Karpas-422 (cell line): ENCODE measurements at places on chromosomes 2 and 18. TPM values are rescaled to one million over a fixed set of nuclear protein-coding genes. Genes with fewer than 3 reads are reported as not detected.

The STK39 gene
- 30.2 and 56.9 TPM in 2 replicates for total RNA-seq

The NAT8 gene
- total RNA-seq = not detected in 2 replicates

The C2orf92 gene
- total RNA-seq = 5.2 and 5.9 TPM in 2 replicates

The TRABD2A gene
- 0.04 and 2.4 TPM in 2 replicates for total RNA-seq

The TRIB2 gene
- total RNA-seq = 188 and 234 TPM in 2 replicates

The SIX2 gene
- not detected in 2 replicates for total RNA-seq

The RALBP1 gene
- 40.4 and 45.7 TPM in 2 replicates for total RNA-seq

- DNase-seq = no peak
- no peak overlapping the region for H3K27ac ChIP-seq
- H3K27me3 ChIP-seq = no peaks in the 10 kb centered on the region
Measured at GRCh38 chr2:233967164-233967563, 50.0 kb downstream of the TRPM8 start.

- H3K4me3 ChIP-seq = no peak overlapping the region
- peaks cover 10% of the 10 kb centered on the region for H3K4me1 ChIP-seq
- DNase-seq = no peak
- H3K36me3 ChIP-seq = no peaks in the 10 kb centered on the region
Measured at GRCh38 chr2:12457831-12458230, 258.9 kb upstream of the TRIB2 start.

- DNase-seq = peak; percentile 73
- H3K4me1 ChIP-seq = peaks cover 26% of the 10 kb centered on the region
- peak overlapping the region; percentile 53 for H3K27ac ChIP-seq
- peak overlapping the region; percentile 58 for H3K4me3 ChIP-seq
- H3K36me3 ChIP-seq = no peaks in the 10 kb centered on the region
- H3K27me3 ChIP-seq = no peaks in the 10 kb centered on the region
Measured at GRCh38 chr2:153509133-153509532, 30.6 kb upstream of the RPRM start.

DNA sequence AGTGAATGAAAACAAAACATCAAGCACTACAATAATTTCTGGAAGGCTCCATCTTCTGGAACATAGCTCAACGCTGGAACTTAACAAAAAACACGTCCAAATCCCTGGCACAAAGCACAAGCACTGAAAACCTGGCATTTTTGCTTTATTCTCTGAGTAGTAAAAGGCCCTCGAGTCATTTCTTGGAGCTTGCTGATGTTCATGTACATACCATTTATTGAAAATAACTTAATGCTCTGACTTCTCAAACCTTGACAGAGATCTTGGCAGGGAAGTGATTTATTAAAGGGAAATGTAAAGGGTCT is 76.5 kb upstream of the STK17B start:
- DNase-seq = no peak
- no peak overlapping the region for H3K4me3 ChIP-seq
- H3K27me3 ChIP-seq = no peaks in the 10 kb centered on the region
- H3K36me3 ChIP-seq = no peaks in the 10 kb centered on the region

DNA sequence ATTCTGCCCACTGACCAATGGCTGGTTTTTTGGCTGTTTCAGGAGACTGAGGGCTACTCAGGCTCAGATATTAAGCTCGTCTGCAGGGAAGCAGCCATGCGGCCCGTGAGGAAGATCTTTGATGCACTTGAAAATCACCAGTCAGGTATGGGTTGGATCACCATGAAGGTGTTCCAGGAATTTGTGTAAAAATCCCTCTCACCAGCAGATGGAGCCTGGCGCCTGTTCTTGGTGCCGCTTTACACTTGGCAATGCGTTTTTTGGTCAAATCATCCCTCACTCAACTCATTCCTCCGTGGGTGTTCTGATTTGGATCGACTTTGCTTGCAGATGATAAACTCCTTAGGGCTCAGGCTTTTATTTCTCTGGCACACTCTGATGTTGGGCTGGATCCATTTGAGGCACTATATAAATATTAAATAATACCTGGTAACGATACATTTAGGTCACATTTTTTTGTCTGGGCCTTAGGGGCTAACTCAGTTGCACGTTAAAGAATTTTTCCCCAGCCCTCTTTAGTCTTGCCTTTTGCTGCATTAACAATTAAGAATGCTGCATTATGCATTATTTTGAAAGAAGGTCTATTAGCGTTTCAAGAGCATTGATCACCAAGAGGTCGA is 50.0 kb downstream of the HDHD2 start:
- H3K27ac ChIP-seq = no peak overlapping the region
- H3K4me3 ChIP-seq = no peak overlapping the region
- peak; percentile 80 for DNase-seq
- H3K27me3 ChIP-seq = no peaks in the 10 kb centered on the region
- peaks cover 7% of the 10 kb centered on the region for H3K4me1 ChIP-seq

GRCh38 chr2:117087535-117088291 is 726.8 kb upstream of the DDX18 start:
- no peaks in the 10 kb centered on the region for H3K36me3 ChIP-seq
- no peak overlapping the region for H3K4me3 ChIP-seq
- no peak for DNase-seq
- H3K27ac ChIP-seq = no peak overlapping the region
- no peaks in the 10 kb centered on the region for H3K27me3 ChIP-seq

GRCh38 chr2:41737888-41738287 is 309.9 kb upstream of the PKDCC start:
- DNase-seq = no peak
- H3K4me1 ChIP-seq = no peaks in the 10 kb centered on the region
- no peak overlapping the region for H3K27ac ChIP-seq
- no peak overlapping the region for H3K4me3 ChIP-seq
- H3K36me3 ChIP-seq = no peaks in the 10 kb centered on the region

GRCh38 chr2:217193431-217194340 is 333.8 kb upstream of the TNP1 start:
- H3K27ac ChIP-seq = no peak overlapping the region
- H3K27me3 ChIP-seq = no peaks in the 10 kb centered on the region
- no peaks in the 10 kb centered on the region for H3K4me1 ChIP-seq
- H3K4me3 ChIP-seq = no peak overlapping the region

DNA sequence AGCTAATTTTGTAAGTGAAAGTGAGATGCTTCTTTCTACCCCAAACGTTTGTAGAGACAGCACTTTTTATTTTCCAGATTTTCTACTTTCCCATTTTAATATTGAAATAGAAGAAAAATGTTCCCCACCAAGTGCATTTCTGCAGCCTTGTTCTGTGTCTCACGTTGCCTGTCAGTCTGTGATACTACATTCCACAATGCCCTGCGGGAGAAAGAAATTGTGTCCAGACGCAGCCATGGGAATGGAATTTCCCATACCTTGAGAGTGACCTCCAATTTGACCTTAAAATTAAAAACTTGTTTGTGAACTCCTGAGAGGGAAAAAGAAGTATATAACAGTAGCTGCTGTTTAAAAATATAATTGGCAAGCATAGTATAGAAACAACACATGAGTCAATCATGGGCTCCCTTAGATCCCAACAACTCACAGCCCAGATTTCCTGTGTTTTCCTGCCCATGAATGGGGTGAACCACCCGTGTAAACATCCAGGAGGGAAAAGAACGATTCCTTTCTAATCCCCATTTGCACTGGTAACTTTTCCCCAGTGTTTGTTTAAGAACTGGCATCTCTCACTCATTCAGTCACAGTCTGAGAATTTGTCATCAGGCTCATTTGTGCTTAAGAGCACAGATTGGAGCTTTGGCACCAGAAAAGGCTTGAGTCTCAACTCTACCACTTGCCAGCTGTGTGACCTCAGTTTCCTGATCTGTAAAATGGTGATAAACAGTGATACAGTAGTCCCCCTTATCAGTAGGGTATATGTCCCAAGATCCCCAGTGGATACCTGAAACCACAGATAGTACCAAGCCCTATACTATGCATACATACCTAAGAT is 166.1 kb upstream of the ZNF521 start:
- H3K27me3 ChIP-seq = no peaks in the 10 kb centered on the region
- no peak for DNase-seq
- no peak overlapping the region for H3K27ac ChIP-seq
- H3K4me1 ChIP-seq = peaks cover 8% of the 10 kb centered on the region
- H3K36me3 ChIP-seq = no peaks in the 10 kb centered on the region

DNA sequence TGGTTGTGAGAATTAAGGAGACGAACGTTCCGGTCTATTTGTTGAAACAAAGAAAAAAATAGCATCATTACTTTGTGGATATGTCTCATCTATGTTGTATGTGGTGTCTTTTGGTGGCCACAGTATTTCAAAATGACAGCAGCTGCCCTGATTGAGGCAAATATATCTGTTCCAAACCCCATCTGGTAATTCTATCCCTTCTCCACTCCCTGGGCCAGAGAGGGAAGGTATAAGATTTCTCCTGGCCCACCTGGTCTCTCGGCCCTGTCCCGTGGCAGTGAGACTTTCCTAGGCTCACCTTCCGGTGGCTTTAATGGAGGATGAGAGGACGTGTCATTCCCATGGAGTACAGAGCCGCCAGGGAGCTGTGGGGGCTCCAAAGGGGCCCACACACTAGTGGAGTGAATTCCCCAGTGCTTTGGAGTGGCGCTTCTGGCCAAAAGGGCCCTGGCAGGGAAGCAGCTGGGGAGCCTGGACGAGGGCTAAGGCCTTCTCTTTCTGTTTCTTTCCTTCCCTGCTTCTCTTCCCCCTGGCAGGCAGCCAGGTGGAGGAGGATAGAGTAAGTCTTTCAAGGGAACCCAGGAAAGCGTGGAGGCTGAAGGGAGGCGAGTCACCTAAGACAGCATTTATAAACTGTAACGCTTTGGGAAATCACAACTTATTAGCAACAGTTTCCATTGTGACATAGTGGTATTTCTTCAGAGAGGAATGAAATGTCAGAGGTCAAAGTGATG is 5.6 kb downstream of the FOSL2 start:
- no peak for DNase-seq
- no peaks in the 10 kb centered on the region for H3K36me3 ChIP-seq
- H3K4me3 ChIP-seq = no peak overlapping the region
- peaks cover 5% of the 10 kb centered on the region for H3K4me1 ChIP-seq
- no peak overlapping the region for H3K27ac ChIP-seq

DNA sequence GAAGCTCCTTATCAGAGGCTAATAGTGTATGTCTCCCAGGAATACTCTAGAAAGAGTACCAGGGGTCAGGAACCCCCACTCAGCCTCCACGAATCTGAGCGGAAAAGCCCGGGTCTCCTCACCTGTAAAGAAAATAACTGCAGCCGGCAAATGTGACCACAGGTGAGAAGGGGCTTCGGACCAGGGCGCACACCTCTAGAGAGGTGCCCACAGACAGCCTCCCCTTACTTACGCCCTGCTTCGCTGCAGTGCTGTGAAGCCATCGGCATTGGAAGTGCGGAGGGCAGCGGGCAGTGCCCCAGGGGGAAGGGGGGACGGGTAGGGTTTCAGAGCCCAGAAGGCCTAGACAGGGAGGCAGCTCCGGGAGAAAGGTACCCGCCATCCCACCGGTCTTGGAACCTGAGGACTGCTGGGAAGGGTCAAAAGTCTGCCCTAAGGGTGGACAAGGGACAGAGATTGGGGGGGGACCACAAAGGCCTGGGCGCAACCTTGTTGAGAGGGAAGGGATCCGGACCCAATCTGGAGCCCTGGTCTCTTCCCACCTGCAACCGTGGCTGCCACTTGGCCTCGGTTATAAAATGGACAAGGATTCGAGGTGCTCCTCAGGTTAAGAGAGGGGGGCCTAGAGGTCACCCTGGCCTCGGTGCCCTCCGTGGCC is 642 bp upstream of the STEAP3 start:
- no peak overlapping the region for H3K4me3 ChIP-seq
- no peaks in the 10 kb centered on the region for H3K27me3 ChIP-seq
- H3K4me1 ChIP-seq = peaks cover 2% of the 10 kb centered on the region; the same call in 1 of the 2 replicates
- DNase-seq = no peak
- H3K36me3 ChIP-seq = no peaks in the 10 kb centered on the region

DNA sequence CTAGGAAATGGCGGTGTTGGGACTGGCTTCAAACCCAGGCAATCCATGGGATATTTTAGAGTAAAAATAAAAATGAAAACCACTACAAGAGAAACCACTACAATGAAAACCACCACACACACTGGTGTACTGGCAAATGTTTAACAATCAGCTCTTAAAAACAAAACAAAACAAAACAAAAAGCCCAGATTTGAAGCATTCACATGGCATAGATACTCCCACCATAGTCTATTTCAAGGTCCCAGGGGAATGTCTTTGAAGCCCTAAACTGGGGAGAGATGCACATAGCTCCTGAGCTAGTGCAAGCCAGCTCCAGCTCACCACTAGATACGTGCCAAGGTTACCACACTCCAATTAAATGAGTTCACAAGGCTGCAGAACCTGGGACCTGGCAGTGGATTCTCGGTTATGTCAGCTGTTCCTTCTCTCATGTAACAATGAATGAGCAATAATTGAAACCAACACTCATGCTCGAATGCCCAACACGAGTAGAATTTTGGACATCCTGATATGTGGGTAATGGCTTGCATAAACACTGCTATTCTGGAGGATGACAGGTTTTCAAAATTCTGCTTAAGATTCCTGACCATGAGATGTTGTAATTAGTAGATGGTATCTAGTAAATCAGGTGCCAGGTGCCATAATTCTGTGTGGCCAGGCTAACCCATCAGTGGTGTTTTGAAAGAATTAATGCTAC is 102.2 kb downstream of the OSBPL6 start:
- no peak overlapping the region for H3K4me3 ChIP-seq
- H3K27me3 ChIP-seq = no peaks in the 10 kb centered on the region
- no peak overlapping the region for H3K27ac ChIP-seq
- H3K36me3 ChIP-seq = no peaks in the 10 kb centered on the region
- H3K4me1 ChIP-seq = no peaks in the 10 kb centered on the region

DNA sequence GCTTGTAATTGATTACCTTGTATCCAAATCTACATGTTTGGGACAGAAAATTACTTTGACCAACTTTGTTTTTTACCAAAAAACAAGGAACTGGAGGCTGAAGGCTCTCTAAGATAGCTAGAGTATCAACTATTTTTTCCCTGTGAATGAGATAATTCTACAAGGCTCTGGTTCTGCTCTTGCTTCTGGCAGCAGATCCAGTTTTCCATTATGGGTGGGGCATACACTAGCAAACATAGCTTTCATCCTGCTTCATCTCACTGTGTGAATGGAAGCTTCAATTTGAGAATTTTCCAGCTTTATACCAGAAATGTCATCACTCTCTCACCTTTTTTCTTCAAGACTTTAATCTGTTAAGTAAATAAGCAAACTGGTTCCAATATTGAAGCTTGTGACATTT is 249.7 kb downstream of the RPRM start:
- H3K4me3 ChIP-seq = no peak overlapping the region
- no peaks in the 10 kb centered on the region for H3K36me3 ChIP-seq

GRCh38 chr2:102250278-102250821 is 61.0 kb upstream of the IL1RL1 start:
- H3K4me3 ChIP-seq = no peak overlapping the region
- H3K36me3 ChIP-seq = no peaks in the 10 kb centered on the region
- DNase-seq = no peak
